ENCODE measurements at places on chromosomes 2 and 18.

DNA sequence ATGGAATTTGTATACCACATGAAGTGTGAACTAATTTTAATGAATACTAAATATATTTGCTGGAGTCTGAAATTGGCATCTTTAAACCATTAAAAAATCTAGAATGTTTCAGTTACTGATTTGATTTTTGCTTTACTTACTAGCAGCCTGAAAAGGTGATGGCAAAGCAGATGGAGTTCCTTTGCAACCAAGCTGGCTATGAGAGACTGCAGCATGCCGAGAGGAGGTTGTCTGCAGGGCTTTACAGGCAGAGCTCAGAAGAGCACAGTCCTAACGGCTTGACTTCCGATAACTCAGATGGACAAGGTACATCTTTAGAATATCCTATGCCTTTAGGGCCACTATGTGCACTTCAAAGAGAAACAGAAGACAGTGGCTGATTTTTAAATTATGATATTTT is 36.5 kb downstream of the NAB1 start:
- no peak for DNase-seq

GRCh38 chr2:54657664-54658083 is 65.8 kb upstream of the EML6 start:
- no peak for DNase-seq

DNA sequence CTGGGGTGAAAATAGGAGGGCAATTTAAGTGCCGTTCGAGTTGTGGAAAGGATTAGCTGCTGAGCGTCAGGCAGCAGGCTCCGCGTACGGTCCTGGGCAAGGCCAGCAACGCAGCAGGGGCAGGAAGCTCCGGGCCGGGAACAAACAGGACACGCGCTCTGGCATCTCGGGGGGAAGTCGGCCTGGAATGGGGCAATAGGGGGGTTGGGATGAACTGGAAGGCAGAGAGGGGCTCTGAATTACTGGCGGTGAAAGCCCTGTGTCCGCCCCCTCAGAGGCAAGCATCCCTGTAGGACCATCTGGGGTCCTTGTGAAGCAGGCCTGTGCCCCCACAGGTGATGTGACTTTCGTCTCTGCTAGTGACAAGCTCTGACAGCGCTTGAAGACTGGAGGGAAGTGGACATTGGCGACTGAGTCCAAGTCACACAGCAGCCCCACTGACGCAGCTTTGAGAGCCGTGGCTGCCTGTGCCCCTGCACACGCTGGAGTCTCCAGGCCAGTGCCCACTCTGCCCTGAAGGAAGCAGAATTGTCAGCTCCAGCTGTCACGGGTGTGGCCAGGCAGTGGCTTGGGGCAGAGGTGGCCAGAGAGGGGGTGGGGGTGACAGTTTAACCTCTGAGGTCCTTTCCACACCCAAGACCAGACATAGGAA is 22.3 kb downstream of the GPR35 start:
- DNase-seq: no peak

GRCh38 chr2:86123328-86123925 is 17.4 kb downstream of the PTCD3 start:
- no peak for DNase-seq

- DNase-seq: no peak
Observed at GRCh38 chr2:69797836-69798289, 31.6 kb upstream of the GMCL1 start.

Measured in stimulated activated CD8-positive, alpha-beta memory T cell treated with anti-CD3 and anti-CD28 coated beads, Interleukin-15, amount 100 ng/mL, for 4 hours (primary cell).